HEK293T (cell line): ENCODE measurements at places on chromosomes 2 and 18.

DNA sequence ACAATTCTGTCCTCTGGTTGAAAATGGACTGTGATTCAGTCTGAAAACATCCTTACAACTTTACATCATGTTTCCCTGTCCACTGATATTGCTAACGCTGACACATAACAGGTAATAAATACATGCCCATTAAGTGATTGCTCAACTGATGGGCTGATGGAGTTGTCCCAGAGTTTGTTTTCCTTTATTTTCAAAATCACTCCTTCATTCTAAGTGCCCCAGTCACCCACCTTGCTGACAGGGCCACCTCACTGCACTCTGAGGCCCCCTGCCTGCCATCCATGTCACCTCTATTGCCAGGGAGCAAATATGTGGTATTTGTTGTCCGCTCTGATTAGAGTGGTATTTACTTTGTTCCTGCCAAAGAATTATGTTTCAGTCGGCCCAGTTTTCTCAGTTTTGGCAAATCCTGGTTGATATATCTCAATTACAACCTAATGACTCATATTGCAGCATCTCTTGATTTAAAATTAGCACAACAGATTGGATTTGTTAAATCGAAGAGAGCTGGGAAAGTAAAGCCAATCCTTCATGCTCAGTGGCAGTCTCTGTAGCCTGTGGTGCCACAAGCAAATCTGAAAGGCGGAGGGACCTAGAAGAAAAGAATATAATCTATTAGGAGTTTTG, 105.1 kb downstream of the RDH14 start:
- no peak for DNase-seq

- DNase-seq: no peak
Measured at GRCh38 chr18:55398858-55399257, 189.1 kb downstream of the TCF4 start.

DNA sequence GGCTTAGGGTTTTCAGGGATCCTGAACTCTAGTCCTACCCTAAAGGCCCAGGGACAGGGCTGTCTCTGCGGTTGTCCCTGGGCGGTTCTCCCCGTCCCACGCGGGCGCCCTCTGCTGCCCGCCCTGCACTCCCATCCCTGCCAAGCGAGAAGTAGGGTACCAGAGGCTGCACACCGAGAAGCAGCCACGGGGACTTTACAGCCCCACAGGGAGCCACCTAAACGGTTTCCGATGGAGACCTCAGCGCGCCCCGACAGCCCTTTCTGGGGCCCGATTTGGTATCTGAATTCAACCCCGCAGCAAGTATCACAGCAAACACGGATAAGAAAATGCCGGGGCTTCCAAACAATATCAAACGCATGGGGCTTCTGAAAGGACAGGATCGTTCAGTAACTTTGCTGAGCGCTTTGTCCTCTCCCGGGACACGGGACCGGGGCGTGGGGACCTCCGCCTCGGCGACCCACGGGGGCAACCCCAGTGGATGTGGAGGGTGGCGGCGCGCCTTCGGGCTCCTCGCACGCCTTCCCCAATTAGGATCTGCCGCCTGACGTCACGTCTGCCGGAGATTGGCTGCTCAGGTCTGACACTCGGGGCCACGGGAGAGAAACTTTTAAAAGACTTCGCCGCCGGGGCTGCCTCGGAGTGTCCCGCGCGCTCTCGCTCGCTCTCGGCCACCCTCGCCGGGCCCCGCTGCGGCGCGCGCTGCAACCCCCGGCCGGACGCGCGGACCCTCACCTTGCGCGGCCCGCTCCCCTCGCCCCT, at the start of gene LTBP1:
Gene LTBP1 (plus strand): TSS at position 640 of the 762 bp plus-strand sequence. CDS start 372 bp downstream, outside the sequence.
- DNase-seq: peak; percentile 79

DNA sequence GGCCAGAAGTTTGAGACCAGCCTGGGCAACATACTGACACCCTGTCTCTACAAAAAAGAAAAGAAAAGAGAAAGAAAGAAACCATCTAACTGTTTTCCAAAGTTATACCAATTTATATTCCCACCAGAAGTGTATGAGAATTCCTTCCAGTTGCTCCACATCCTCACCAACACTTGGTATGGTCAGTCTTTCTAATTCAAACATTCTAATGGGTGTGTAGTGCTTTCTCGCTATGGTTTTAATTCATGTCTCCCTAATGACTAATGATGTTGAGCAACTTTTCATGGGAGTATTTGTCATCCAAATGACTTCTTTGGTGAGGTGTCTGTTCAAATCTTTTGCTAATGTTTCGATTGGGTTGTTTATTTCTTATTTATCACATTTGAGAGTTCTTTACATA, 10.5 kb upstream of the B3GNT7 start:
- no peak for DNase-seq

GRCh38 chr2:240323601-240324291, 111.7 kb upstream of the GPC1 start:
- no peak for DNase-seq

DNA sequence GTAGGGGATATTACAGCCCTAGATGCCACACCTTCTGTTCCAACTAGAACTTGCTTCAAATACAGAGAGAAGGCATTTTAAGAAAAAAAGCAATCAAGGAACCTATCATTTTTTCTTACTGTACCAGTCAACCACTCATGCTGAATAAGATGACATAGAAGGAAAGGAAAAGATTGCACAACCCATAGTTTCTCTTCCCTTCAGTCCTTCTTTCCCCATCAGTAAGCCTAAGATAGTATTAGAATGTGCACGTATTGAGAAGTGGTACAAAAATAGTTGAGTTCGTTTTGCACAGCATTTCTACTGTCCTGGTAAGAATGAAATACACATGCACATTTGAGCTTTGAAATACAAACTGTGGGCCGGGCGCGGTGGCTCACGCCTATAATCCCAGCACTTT, 27.0 kb upstream of the HK2 start:
- no peak for DNase-seq

DNA sequence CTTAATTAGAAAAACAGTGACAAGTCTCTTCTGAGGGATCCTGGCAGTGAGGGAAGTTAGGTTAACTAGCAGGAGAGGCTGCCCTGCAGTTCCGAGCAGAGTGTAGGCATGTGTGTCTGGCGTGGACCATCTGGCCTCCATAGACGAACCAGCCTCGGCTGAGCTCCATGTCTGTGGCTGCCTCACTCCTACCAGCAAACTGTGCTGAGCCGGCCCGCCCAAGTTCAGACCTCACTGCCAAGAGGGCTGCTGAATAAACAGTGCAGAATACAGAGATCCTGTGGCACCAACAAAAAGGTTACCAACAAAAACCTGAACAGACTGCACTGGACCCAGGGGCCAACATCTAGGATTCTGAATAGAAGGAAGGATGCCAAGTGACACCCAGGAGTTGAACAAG, 27.3 kb downstream of the INO80C start:
- no peak for DNase-seq

DNA sequence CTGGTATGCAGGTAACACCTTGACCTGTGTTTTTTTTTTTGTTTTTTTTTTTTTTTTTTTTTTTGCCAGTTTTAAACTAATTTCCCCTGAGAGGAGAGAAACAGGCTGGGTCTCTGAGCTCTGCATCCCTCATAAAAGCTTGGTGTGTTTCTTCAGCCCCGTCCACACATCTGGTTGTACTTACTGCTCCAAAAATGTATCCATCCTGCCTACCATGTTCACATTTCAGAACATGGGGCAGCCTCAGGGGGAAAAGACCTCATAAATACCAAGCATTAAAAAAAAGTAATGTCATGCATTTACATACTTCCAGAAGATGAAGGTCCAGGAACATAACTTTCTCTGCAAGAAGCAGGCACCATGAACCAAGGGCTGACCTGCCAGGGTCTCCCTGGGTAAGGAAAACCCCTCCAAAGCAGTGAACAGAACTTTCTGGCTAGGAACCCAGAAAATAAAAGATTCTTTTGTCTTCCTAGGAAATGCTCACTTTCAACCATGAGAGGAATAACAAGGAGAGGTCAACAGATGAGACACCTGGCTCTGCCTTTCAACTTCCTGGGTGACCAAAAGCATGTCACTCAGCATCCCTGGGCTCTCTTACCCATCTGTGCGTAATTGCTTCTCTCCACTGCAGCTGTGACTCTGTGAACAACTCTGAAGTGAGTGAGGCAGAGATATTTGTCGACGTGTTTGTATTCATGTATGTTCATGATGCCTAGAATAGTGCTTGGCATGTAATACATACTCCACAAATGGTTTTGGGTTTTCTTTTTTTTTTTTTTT, 118.6 kb downstream of the MCFD2 start:
- no peak for DNase-seq

- no peak for DNase-seq
Measured at GRCh38 chr18:8056723-8057122, 489.6 kb downstream of the PTPRM start.
